ENCODE measurements at places on chromosomes 16 and 17.

DNA sequence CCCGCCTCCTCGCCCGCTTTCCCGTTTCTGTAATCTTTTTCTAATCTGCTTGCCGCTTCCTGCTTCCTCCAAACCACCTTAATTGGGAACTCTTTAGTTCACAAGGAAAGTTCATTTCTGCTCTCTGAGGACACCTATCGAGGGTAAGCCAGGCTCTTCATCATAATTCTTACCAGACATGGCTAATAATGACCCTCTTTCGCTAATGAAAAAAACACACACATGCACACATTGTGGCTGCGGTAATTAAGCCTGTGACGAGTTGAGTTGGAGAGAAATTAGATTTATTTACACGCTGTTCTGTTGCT lies 100.6 kb downstream of the ZNF423 start:
- DNase-seq: peak; percentile 66

DNA sequence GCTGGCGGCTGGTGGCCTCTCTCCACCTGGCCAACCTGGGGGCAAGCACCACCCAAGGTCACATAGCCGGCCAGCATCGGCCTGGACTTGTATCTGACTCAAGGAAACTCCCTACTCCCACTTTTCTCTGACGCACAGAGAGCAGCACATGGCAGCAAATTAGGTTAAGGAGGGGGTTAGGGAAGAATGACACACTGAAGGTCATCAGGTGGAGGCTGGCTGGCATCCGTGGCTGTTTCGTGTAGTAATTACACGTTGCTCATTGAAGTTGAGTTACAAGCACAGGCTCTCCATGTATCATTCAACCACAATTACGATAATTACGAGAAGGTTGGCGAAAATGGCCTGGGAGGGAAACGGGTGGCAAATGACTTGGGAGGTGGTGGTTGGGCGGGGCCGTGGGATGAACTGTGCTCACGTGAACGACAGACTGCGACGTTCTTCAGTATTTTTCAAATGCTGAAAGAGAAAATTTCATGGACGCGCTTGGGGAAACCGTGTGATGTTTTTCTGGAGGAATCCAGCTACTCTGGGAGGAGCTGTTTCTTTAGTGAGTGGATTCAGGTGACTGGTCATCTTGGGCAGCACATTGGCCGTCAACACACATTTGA lies 4.0 kb upstream of the METRNL start:
- DNase-seq: no peak

- DNase-seq: no peak
Observed at GRCh38 chr17:76585033-76585648, 519 bp downstream of the ST6GALNAC2 start.

GRCh38 chr16:9885467-9885866 lies 296.8 kb downstream of the GRIN2A start:
- no peak for DNase-seq

DNA sequence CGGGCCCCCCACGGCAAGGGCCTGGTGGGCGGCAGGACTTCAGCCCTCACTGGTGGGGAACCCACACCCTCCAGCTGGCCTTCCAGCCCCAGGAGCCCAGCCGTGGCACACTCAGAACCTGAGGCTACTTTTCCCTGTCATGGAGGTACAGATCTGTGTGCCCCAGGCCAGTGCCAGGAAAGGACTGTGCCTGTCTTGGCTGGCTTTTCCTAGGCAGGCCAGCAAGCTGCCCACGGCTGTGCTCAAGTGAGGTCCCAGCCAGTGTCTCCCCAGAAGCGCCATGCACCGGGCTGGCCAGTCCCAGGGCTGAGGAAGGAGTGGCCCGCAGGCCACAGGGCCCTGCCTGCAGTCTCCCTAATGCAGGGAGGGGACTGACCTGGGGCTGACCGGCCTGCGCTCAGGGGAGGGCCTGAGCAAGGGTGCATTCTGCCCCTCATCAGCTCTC lies 16.6 kb downstream of the ENGASE start:
- DNase-seq: no peak

- no peak for DNase-seq
Observed at GRCh38 chr17:83185023-83186002, 105.9 kb downstream of the METRNL start.

- DNase-seq: no peak
Observed at GRCh38 chr16:52554334-52554733, 7.4 kb upstream of the TOX3 start.

DNA sequence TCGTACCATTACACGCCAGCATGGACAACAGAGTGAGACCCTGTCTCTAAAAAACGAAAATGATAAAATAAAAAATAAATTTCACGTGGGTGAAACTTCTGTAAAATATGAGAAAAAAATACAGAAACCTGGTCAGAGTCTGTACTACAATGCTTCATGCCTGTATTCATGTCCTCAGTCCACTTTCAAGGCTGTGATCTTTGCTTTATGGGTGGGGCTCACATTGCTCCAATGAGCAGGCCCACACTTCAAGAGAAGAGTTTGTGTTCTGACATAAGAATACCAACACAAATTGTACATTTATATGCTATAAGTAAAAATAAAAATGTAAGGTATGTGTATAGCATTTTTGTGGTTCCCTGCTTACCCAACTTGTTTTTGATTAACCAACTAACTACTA lies 32.2 kb upstream of the ABCA3 start:
- DNase-seq: no peak

DNA sequence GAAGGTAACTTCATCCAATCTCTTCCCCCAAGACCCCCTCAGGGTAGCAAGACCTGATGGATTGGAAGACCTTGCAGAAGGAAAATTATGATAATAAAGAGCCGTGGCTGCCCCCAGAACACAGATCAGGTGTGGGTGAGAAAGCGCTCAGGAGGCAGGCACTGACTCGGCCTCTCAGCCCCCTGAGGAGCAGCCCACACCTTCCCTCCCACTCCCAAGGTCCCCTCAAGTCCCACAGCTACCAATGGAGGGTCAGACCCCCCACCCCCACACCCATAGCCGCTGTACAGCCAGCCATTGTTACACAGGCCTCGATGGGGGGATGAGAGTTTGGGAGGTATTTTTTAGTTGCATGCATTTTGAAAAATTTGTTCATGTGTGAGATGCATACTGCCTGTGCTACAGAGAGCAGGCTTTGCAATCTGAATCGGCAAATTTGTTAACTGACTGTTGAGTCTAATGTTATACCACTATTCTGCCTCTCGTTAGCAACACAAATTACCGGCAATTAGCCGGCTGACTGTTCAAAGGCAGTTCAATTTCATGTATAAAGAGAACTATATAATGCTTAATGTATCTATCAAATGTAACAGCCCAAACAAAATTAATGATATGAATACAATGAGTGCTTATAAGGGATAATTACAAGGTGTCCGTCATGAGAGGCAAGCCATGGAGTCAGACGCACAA lies 211.7 kb downstream of the C16orf78 start:
- no peak for DNase-seq

DNA sequence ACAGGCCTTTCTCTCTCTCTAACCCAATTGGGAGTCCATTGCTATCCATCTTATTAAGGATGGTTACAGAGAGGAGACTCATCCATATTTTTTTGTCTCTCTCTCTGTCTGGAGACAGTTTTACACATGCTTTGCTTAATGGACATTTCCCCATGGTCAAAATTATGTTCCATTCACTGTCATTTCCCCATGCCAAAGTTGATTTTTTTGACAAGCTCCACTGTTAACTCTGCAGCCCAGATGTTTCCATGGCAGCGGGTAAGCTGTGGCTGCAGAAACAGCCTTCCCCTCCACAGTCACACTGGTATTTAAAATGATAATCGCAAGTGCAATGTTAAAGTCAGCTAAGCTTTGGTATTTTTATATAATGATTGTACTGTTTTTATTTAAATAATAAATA lies 63.9 kb upstream of the HLF start:
- no peak for DNase-seq

DNA sequence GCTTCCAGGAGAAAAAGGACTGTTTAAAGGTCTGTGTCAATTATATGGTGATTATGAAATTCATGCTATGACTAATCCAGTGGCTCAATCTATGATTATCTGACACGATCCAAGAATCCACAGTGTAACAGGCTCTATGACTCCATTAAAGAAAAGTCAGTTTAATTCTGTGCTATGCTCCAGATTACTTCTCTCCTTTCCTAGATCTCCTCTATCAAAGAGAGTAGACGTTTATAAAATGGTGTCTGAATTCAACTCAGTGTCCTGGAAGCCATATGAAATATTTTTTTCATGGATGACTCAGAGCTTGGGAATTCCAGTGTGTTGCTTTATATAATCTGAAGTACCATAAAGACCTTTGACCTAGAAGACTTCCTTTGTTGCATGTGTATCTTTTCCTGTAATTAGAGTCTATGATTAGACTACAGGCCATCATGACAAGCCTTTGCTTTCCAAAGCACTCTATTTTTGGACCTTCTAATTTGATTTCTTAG lies 27.0 kb upstream of the NF1 start:
- peak; percentile 88 for DNase-seq

- DNase-seq: peak; percentile 3
Observed at GRCh38 chr17:45813048-45813725, 29.1 kb downstream of the CRHR1 start.

DNA sequence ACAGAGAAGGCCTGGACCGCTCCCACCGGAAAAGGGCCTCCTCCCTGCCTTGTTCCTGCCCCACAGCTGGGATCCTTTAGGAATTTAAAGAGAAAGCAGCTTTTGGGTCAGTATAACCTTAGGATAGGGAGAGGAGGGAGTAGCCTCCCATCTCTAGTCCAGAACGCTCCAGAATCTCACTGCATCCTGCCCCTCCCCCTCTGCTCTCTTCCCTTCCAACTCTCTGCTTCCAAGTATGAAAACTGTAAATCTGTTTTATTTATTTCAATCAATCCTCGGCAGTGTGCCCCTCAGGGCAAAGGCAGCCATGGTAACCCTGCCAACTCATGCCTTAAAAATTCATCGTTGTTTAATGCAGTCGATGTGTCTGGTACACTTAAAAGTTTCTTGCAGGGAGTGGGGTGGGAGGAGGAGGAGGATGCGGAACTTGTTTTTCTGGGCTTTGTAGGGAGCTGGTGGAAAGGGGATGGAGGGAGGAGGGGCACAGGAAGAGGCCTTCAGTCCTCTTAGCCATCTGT lies 21.2 kb upstream of the MTSS2 start:
- peak; percentile 80 for DNase-seq

- DNase-seq: peak; percentile 4
Observed at GRCh38 chr17:51230306-51230705, 29.5 kb downstream of the MBTD1 start.

DNA sequence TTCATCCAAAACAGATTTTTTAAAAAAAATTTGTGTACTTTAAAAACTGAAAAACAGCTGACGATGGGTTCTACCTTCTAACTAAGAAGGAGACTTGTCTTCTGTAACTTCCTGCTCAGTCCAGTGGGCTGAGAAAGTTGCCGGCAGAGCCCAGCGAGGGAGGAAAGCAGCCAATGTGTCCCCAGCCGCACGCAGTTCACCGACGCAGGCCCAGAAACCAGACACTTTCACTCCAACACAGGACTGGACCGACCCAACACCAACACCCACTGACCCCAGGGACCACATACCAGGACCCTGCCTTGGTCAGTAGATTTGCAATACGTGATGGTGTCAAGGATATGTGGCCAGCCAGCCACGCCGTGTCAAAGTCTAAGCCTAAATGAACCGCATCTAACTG lies 25.6 kb downstream of the TRAP1 start:
- no peak for DNase-seq

GRCh38 chr17:81035521-81036196 lies 708 bp downstream of the BAIAP2 start:
- peak; percentile 37 for DNase-seq

GRCh38 chr16:28839899-28840298 lies 6.2 kb downstream of the TUFM start:
- no peak for DNase-seq

DNA sequence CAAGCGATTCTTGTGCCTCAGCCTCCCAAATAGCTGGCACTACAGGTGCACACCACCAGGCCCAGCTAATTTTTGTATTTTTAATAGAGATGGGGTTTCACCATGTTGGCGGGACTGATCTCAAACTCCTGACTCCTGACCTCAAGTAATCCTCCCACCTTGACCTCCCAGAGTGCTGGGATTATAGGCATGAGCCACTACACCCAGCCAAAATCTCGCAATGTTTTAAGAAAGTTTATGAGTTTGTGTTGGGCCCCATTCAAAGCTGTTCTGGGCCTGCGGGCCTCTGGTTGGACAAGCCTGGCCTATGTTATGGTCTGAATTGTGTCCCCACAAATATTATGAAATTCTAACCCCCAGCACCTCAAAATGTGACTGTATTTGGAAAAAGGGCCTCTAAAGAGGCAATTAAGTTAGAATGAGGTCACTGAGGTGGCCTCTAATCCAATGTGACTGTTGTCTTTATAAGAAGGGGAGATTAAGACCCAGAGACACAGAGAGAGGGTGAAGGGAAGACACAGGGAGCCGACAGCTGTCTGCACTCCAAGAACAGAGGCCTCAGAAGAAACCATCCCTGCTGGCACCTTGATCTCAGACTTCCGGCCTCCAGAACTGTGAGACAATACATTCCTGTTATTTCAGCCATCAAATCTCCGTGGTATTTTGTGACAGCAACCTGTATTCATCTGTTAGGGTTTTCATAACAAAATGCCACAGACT lies 469.9 kb downstream of the HS3ST4 start:
- DNase-seq: no peak

Data from cardiac fibroblast (primary cell).